ENCODE measurements at places on chromosomes 12 and 14. TPM values are rescaled to one million over a fixed set of nuclear protein-coding genes. Genes with fewer than 3 reads are reported as not detected.
A peak's percentile ranks its signal among the peaks of the same experiment; 100 is the strongest.

- DNase-seq = no peak
Observed at GRCh38 chr14:99055816-99056215, 216.2 kb downstream of the BCL11B start.

GRCh38 chr12:3158851-3159465 lies 81.8 kb downstream of the TSPAN9 start:
- no peak for DNase-seq

DNA sequence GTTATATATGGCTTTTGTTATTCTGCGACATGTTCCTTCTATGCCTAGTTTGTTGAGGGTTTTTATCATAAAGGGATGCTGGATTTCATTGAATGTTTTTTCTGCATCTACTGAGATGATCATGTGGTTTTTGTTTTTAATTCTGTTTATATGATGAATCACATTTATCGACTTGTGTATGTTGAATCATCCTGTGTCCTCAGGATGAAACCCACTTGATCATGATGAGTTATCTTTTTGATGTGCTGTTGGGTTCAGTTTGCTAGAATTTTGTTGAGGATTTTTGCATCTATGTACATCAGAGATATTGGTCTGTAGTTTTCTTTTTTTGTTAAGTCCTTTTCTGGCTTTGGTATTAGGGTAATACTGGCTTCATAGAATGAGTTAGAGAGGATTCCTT lies 291.2 kb downstream of the AKAP6 start:
- DNase-seq = no peak

DNA sequence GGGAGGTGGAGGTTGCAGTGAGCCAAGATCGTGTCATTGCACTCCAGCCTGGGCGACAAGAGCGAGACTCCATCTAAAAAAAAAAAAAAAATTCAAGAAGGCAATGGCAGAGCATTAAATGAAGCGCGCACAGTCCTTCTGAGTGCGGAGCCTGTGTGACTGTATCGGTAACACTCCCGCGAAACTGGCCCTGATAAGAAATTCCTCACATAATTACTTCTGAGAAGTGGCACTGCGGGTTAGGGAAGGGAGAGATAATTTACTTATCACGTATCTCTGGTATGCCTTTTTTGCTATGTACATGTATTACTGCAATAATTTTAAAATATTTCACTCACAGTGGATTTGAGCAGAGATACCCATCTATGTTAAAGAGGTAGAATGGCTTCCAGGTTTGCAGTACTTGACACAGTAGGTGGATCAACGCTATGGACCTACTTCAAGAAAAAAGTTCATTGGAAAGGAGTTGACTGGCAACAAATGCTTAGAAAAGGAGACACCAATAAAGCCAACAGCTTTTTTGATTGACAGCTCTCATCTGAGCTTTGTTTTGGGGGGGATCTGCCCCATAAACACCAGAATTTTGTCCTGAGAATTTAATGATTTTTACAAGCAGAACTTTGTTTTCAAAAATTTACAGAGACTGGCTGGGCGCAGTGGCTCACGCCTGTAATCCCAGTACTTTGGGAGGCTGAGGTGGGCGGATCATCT lies 29.2 kb upstream of the SPTLC2 start:
- no peak for DNase-seq

The SLC25A47 gene
- not detected for total RNA-seq

GRCh38 chr12:107503129-107503855 lies 182.3 kb upstream of the PWP1 start:
- no peak for DNase-seq

- DNase-seq = no peak
Observed at GRCh38 chr12:4894019-4894418, 15.7 kb upstream of the KCNA1 start.

DNA sequence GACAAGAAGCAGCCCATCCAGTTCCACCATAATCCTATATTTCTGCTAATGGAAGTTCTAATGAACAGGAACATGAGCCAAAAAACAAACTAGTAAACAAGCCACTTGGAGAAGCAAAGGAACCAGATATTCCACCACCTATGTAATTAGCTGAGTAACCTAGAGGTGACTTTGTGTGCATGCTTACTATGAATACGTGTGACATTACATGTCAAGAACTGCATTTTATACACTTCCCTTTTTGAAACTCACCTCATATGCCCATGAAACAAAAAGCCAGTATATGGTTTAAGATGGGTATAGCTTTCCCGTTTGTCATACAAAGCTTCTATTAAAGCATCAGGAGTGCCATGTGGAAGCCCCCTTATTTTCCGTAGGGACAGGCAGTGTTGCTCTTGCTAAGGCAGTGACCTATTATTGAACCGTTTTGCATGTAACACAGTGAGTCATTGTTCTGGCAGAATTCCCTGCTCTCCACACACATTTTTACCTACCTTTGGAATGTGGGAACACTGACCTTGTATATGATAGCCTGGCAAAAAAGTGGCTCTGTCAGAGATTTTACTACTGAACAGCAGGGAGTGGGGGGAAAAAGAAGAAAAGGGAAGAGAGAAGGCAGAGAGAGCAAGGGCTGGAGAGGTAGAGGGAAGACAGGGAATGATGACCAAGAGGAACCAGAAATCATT lies 34.8 kb upstream of the FRMD6 start:
- DNase-seq = no peak

- DNase-seq = no peak
Observed at GRCh38 chr14:61244009-61244408, 37.1 kb downstream of the TMEM30B start.

- DNase-seq = no peak
Observed at GRCh38 chr12:38690646-38691045, 214.7 kb downstream of the CPNE8 start.

- DNase-seq = no peak
Observed at GRCh38 chr14:69079747-69080146, 73.2 kb downstream of the DCAF5 start.

The KLRB1 gene
- 1.4 TPM for total RNA-seq

GRCh38 chr12:80411787-80412186 lies 32.2 kb upstream of the PTPRQ start:
- DNase-seq = no peak

DNA sequence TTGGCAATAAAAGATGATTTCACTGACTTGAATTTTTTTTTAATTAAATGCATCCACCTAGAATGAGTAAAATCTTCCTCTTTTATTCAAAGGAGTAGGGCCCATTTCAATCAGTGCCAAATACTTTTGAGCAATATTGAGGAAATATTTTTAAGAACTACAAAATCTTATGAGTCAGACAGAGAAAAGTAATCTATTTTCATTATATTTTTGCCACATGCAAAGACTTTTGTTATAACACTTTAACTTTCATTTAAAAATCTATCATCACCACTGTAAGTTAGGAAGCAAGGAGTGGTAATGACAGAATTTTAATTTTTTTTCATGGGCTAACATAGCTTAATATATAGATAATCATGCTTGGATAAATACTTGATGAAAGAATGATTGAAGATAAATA lies 345.2 kb upstream of the KITLG start:
- no peak for DNase-seq

GRCh38 chr12:76032043-76032981 lies 736 bp upstream of the PHLDA1 start:
- DNase-seq = peak; percentile 70

GRCh38 chr12:103580026-103580425 lies 7.0 kb upstream of the STAB2 start:
- DNase-seq = no peak

DNA sequence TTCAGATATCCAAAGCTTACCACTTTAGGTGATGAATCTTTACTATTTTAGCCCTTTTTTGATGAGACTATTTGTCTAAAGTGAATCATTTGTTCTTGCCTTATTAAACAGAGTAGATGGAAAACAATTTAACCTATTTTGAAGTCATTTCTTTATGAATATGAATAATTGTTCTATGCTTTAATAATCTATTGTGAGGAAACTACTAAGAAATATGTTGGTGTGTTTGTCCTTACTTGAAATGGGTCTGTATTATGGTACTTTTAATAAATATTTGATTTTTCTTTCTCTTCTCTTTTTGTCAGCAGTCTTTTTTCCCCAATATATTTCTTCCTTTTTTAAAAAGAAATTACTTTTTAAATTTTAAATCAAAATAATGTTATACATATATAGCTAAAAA lies 24.4 kb downstream of the HSD17B6 start:
- DNase-seq = no peak
